ENCODE measurements at places on chromosomes 6 and 20.
A peak's percentile ranks its signal among the peaks of the same experiment; 100 is the strongest.

- no peak for DNase-seq
These were observed 38.9 kb downstream of the FAXC start for GRCh38 chr6:99310553-99310952.

GRCh38 chr6:161041274-161041673, 49.7 kb downstream of the MAP3K4 start:
- DNase-seq, result no peak

DNA sequence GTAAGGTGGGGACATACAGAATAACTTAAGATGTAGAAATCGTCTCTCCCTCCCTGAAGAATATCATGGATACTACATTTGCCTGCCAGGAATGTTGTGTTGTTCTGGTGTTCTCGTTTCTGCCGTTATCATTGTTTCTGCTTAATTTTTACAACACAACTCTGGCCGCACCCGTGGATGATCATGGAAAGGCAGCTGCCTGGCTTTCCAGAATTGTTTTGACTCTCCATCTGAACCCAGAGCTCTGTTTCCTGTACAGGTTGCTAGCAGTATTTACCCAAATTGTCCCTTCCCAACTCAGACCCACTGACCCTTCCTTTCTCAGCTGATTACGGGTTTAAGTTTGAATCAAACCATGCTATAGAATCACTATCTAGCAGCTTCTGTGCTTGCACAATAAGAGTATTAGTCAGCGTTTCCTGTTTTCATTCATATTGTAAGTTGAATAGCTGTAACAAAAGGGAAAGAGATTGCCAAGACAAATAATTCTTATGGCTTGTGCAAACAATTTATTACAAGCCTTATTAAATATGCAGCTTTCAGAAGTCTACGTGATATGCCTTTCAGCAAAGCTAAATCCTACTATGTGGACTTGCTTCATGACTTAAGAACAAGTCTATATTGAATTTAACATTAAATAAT, 139.0 kb downstream of the MTHFD1L start:
- DNase-seq, result peak; percentile 77

DNA sequence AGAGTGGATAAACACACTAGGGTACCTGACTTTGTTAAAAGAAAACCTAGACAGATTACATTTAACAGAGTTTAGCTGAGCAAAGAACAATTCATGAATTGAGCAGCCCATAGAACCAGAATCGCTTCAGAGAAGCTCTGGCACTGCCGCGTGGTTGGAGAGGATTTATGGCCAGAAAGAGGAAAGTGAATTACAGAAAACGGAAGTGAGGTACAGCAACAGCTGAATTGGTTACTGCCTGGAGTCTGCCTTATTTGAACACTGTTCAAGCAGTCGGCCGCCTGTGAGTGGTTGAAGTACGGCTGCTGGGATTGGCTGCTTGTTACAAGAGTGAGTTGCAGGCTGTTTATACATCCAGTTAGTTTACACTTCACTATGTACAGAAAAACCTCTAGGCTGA, 253.8 kb upstream of the CDYL start:
- peak; percentile 19 for DNase-seq

DNA sequence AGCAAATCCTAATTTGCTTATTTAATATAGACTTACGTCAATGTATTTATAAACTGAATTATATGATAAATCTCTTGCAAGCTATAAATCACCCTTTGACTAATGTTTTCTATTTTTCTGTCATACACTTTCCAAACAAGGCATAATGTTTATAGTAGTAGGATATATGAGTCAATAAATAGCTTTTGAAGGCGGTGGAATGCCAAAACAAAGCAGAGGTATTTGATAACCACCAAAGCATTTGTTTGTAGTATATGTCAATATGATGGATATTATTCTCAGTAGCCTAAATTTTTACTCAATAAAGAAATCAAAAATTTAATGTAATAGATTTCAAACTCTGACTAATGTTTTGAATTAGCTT, 1354.6 kb downstream of the HACE1 start:
- no peak for DNase-seq

DNA sequence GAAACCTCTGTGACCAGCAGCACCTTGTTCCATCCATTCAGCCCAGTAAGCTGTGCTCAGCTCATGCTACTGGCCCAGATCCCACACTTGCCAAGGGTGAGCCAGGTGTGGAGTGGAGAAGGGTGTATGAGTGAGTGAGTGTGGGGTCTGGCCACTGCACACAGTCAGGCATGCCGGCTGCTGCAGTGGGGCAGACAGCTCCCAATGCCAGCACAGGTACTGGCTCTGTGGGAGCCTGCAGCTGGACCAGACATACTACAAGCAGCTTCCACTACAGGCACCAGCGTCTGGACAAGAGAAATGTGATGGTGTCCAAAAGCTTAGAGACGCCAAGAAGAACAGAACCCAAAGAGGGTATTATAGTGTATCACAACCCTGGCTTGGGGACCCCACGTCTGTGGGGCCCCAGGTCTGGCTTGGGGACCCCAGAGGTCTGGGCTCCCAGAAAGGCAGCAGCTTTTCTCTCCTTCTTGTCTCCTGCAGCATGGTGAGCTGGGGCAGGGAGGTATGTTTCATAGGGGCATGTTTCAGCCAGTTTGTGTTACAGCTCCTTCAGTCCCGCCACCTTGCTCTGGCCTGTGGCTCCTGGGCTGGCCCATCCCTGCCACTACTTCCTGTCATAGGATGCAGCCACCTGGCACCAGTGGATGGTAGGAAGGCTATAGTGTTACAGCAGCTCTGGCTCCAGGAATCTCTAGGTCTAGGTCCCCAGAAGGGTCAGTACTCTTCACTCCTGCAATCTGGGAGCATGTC, 152.4 kb upstream of the HSF2 start:
- no peak for DNase-seq

- DNase-seq, result no peak
These were observed 24.4 kb downstream of the MARCKS start for GRCh38 chr6:113881478-113881980.

DNA sequence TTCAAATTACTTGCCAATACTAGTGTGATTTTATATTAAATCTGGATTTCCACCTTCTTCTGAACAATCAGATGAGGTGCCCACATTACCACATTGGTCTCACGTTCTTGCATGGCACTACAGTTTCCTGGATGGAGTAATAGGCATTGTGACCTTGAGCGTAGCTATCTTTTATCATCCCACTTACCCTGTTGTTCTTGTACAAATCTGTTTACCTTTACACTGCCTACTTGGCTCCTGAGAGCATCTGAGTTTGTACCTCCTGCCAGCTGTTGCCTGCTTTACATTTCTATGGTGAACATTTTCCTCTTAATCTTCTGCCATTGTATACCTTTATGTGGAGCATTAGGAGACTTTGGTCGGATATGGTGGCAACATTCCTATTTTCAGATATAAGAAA, 90.7 kb downstream of the AKAP7 start:
- DNase-seq, result no peak

DNA sequence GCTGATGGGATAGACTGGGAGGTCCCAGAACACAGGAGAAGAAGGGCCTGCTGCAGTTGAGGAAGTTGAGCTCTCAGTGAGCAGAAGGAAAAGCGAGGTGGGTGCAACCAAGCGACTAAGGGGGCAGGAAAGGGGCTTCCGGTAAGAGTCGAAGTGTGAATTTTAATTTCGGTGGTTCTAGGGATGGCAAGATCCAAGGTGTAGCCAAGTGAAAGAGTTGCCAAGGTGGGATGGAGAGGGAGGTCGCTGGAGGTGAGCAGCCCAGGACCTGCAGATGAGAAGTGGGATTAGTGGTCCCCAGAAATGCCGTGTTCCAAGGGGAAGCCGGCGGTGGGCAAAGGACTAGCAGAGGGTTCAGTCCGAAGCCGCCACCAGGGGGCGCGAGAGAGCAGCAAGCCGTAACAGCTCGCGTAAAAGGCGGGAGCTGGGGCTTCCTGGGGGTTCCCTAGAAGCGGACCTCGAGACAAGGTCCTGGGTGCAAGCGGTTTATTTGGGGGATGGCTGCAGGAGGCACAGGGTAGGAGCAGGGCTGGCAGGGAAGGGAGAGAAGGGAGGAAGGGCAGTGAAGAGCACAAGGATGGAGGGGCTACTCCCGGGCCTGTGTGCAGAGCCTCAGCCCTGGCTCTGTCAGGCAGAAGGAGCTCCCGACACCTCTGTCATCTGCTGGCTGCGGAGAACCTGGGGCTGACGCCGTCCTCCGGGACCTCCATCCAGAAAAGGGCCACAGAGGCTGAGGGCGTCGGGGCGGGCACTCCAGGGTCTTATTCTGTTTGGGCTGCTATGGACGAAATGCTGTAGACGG, 103.6 kb downstream of the PAX1 start:
- peak; percentile 37 for DNase-seq

- DNase-seq, result peak; percentile 96
These were observed 32.6 kb upstream of the TBC1D7 start for GRCh38 chr6:13360671-13361540.

GRCh38 chr6:167572841-167573271, 248.0 kb downstream of the TTLL2 start:
- no peak for DNase-seq

- peak; percentile 20 for DNase-seq
These were observed 129.1 kb downstream of the PACRG start for GRCh38 chr6:162856885-162857284.

DNA sequence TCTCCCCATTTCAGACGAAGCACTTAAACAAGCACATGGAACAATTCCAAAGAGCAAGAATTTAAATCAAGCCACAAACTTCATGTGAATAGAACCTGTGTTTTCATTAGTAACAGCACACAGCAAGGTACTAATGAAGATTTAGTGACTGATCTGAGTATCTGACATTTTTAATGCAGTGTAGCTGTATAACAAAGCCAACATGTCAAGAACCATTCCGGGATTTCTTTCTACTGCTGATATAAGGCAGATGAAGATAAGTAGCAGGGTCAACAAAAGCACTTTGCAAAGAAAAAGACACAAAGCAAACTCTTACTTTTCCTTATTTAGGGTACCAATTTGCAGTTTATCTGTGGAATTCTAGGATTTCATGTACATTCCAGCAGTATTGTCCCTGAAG, 11.3 kb downstream of the SLC17A5 start:
- no peak for DNase-seq

- peak; percentile 19 for DNase-seq
These were observed 2.4 kb downstream of the GMEB2 start for GRCh38 chr20:63624486-63624885.

GRCh38 chr20:62132421-62132820, 10.1 kb downstream of the LSM14B start:
- DNase-seq, result no peak

GRCh38 chr6:100665041-100665380, 200.3 kb upstream of the SIM1 start:
- DNase-seq, result peak; percentile 23

GRCh38 chr6:40077736-40078135, 143.5 kb upstream of the MOCS1 start:
- DNase-seq, result no peak

GRCh38 chr6:41836022-41836659, 48.6 kb downstream of the TOMM6 start:
- peak; percentile 77 for DNase-seq

- no peak for DNase-seq
These were observed 117.6 kb downstream of the PERP start for GRCh38 chr6:137989664-137990063.

GRCh38 chr6:1917626-1918371, 308.1 kb downstream of the FOXC1 start:
- no peak for DNase-seq

DNA sequence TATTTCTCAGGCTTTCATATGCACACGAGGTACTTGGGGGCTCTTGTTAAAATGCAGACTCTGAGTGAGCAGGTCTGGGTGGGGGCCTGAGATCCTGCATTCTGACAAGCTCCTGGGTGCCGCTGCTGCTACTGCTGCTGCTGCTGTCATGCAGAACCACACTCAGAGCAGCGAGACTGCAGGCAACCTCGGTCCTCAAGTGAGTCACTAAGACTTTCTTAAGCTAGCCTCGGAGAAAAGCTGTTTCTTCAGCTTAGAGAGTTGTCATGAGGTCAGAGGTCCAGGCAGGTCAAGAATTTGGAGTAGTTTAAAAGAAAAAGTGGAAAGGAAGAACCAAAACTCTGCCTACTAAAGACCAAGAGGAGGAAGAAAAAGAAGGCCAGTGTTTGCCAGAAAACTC, 92.9 kb downstream of the SPTLC3 start:
- no peak for DNase-seq
